ENCODE measurements at places on chromosomes 6 and 20. TPM values are rescaled to one million over a fixed set of nuclear protein-coding genes. Genes with fewer than 3 reads are reported as not detected.

- peak; percentile 40 for DNase-seq
These were observed 2.2 kb upstream of the BFSP1 start for GRCh38 chr20:17533396-17533795.

- no peak for DNase-seq
These were observed 201.6 kb downstream of the SYNDIG1 start for GRCh38 chr20:24670981-24671380.

DNA sequence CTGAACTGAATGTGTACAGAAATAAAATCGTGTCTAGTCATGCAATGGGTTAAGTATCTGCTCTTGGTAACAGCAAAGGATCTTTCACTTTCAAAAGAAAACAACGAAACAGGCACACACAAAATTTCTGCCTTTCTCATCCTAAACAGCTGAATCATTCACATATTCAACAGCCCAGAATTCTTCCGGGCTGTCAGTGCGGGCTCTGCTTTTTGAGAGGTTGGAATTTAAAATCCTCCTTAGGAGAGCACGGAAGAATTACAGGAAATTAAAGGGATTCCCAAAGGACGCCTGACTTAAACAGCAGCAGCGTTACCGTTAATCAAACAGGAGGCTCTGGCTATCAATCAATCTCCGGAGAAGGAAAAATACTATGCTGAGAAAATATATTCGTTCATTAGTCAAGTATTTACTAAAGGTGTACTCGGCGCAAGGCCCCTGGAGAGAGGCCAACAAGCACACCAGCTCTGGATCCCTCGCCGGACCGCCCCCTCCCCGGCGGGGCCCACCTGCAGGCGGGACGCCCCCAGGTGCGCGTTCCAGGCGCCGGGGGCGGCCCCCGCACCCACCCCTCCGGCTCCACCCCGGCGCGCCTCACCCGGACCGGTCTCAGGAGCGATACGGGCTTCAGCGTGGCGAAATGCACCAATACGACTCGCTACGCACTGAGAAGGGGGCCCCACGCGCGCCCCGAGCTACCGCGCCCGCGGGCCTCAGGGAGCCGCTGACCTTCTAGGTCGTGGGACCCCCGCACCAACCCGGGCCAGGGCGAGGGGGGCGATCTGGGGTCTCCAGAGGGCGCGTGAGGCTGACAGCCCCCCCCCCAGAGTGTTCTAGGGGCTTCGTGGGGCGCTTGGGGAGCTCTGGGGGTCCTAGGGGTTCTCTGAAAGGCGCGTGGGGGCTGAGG is 1.0 kb downstream of the NAPB start:
- peak; percentile 65 for DNase-seq

- DNase-seq, result no peak
These were observed 1022.2 kb upstream of the GJE1 start for GRCh38 chr6:141110481-141110880.

The LY6G6F gene
- 1.2 TPM for total RNA-seq

DNA sequence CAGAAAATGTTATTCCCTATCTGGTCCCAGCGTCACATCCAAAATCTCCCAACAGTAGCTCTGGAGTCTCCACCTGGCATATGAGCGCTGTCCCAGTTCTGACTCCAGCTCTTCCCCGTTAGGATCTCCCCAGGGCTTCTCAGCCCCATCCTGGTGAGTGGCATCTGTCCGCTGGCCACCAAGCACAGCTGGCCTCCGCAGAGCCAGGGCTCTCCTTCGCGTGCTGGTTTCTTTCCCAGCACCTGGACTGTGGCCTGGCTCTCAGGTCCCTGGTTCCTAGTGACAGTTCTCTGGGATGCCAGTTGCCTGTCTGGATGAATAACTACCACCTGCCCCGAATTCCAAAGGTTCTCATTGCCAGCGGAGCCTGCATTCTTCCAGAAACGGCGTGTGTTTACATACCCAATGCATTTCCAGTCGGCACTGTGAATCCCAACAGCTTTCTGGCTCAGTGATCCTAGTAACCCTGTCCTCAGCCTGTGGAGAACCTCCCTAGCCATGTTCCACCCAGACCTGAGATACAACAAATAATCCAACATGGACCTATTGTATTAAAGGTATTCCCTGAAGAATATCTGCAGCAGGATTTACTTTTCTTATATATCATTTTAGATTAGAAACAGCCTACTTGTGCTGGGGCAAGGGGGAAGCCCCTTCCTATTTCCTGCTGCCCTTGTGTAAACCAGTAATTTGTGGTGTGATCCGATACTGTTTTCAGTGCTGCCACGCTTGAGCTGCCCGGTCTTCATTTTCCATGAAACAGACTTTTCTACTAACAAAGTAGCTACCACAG is 69.9 kb upstream of the PDE10A start:
- DNase-seq, result no peak

DNA sequence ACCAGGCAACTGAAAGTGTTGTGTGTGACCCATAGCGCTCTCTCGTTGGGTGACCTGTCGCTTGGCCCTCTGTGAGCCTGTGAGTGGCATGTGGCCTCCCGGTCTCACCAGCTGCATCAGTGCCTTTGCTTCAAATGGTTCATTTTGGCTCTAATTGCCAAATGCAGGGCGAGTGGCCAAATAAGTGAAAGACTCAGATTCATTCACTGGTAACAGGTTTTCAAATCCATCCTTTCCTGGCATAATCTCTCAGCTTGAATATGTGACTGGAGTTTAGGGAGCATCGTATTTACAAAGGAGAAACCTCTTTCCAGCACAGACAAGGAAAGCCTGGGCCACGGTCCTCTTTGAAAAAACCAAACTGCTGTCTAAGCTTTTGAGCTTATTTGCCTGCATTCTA is 321.6 kb upstream of the QKI start:
- no peak for DNase-seq

GRCh38 chr6:118652051-118652615 is 742 bp upstream of the CEP85L start:
- no peak for DNase-seq

GRCh38 chr6:80186082-80186481 is 79.6 kb downstream of the BCKDHB start:
- no peak for DNase-seq

- no peak for DNase-seq
These were observed 530 bp downstream of the GOPC start for GRCh38 chr6:117601811-117602150.

The KCNK5 gene
- 8.9 TPM for total RNA-seq

The SCRT2 gene
- total RNA-seq, result not detected

- peak; percentile 34 for DNase-seq
These were observed 56.1 kb downstream of the TXLNB start for GRCh38 chr6:139235661-139236060.
